ENCODE measurements at places on chromosomes 3 and 15. TPM values are rescaled to one million over a fixed set of nuclear protein-coding genes. Genes with fewer than 3 reads are reported as not detected.
A peak's percentile ranks its signal among the peaks of the same experiment; 100 is the strongest.

HCN4 gene
- total RNA-seq, result not detected

CHRNA5 gene
- 5.6 TPM for total RNA-seq

LRRN1 gene
- 0.19 TPM for total RNA-seq

PLSCR5 gene
- not detected for total RNA-seq

TM6SF1 gene
- 0.38 TPM for total RNA-seq

FAM81A gene
- total RNA-seq, result 0.40 TPM

DNA sequence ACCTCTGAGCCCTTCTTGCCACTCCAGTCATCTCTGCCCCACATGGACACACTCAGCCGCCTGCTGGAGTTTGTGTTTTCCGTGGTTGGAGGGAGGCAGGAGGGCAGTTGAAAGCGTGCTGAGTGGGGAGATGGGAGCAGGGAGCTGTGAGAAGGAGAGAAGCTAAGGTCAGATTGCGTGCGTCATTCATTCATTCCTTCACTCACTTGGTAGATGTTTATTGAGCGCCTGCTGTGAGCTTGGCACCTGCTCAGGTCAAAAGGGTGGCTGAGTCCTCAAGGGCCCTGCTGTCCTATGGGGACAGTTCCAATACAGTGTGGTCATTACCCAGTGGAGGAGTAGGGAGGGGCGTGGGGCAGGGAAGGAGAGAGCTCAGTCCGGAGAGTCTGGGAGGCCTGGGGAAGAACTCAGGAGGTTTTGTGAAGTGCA is 23.5 kb downstream of the LIMD1 start:
- no peak for DNase-seq

- DNase-seq, result peak; percentile 45
These were observed 21.4 kb downstream of the ROPN1B start for GRCh38 chr3:125990253-125990970.

DNA sequence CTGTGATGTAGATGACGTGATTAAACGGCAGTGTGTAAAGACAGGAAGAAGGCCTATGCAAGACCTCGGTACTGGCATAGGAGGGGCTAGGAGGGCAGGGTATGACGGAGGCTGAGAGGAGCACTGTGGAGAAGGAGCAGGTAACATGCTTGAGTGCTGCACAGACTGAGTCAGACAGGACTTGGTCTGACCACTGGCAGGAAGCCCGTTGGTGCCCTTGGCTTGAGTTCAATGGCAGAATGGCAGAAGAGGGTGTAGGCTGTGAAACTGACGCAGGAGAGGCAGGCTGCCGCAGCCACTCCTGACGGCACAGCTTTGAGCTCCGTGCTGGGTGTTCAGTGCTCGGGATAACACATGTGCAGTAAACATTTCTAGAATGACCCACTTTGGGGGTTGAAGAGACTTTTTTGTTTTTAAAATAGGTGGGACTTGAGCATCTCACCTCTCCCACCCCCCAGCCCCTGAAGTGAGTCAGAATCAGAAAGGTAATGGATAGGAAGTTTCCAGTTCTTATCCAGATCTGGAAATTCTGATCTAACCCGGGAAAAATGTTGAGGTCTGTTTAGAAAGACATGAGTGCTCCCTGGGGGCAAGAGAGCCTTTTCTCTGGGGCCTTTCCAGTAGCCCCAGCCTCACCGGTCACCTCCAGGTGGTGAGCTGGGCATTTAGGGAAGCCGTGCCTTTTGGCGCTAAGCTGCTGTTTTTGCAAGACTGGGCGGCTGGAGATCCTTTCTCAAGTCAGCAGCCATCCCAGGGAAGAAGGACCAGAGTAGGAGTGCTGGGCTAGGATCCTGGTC is 126.4 kb downstream of the RPLP1 start:
- DNase-seq, result no peak

- no peak for DNase-seq
These were observed 16.8 kb downstream of the ARMC8 start for GRCh38 chr3:138203938-138204337.

DNA sequence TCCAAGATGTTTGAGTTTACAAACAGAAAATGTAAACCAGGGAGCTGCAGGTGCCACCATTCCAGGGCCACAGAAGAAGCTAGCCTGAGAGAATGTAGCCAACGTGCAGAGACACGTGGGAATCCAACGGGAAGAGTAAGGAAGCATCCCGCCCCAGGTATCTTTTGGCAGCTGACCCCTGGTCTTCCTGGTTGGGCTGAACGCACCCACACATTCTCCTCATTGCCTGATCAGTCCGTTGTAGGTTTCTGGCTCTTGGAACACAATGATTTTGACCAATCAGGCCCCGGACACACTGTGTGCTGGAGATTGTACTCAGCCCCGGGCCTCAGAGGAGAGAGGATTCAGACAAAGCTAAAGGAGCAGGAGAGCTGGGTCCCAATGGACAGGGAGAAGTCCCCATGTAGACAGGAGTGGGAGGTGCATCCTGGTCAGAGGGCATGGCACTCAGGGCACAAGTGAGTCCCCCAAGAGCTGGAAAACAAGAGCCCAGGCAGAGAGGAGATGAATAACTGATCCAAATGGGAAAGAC is 102.3 kb downstream of the TPRA1 start:
- no peak for DNase-seq

GRCh38 chr3:13024765-13025065 is 48.5 kb downstream of the IQSEC1 start:
- no peak for DNase-seq

DNA sequence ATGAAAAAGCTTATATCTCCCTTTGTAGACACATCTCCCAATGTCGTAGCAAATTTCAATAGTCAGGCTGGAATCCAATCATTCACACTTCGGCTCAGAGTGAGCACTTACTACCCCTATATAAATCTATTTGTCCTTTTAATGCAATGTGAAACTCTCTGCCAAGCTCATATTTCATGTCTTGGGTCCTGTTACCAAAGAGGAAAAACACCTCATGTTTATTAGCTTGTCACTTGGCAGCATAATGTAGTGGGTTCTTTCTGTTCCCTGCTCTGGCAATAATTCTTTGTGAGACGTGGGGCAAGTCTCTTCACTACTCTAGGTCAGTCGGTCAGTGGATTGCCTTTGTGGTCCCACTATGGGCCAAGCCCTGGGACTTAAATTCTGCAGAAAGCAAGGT is 107.1 kb downstream of the SRGAP3 start:
- DNase-seq, result no peak

GRCh38 chr15:29390051-29390450 is 120.4 kb upstream of the NSMCE3 start:
- no peak for DNase-seq

DNA sequence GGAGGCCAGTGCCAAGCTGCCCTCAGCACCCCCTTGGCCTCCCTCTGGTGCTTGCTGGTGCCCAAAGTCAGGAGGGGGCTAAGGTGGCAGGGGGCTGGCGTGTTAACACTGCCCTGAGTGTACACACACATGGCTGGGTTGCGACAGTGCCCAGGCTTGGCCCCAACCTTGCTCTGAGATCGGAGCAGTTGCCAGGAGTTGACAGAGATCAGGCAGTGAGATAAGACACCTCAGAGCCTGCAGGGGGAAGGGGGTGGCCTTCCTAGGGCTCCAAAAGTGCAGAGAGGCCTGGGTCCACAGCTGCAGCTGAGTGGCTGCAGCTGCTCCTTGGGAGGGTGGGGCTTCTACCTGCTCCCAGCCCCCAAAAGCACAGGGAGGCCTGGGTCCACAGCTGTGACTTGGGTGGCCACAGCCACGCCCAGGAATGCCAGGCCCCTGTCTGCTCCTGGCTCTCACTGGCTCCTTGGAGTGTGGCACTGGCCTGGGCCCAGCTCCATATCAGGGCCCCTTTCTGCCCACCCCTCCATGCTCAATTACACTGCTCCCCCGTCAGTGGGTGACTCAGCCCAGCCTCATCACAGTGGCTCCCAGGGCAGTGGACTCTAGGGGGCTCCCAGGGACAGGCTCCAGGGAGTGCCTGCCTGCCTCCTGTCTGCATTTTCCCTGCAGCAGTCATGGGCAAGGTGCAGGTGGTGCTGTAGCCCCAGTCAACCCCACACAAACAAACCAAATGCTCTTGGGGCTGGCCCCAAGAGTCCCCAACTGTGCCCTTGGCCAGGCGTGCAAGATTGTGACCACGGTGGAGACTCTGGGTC is 56.4 kb upstream of the C15orf39 start:
- no peak for DNase-seq

- DNase-seq, result no peak
These were observed 1.3 kb downstream of the NME9 start for GRCh38 chr3:138328341-138328740.

- DNase-seq, result peak; percentile 16
These were observed 235.3 kb upstream of the ST8SIA2 start for GRCh38 chr15:92158426-92158825.

DNA sequence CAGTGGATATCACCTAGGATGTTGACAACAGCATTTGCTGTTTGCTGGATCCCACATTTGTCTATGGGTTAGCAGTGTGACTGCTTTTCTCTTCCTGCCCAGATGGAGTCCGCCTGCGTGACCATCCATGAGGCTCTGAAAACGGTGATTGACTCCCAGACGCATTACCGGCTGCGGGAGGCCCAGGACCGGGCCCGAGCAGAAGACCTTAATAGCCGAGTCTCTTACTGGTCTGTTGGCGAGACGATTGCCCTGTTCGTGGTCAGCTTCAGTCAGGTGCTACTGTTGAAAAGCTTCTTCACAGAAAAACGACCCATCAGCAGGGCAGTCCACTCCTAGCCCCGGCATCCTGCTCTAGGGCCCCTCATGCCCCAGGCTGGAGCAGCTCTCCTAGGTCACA is 11.0 kb downstream of the TMED3 start:
- no peak for DNase-seq

GRCh38 chr15:100633763-100634075 is 31.3 kb downstream of the ASB7 start:
- no peak for DNase-seq
